GOT3 (cell line): ENCODE measurements at places on chromosomes 2 and 18.

- DNase-seq, result no peak
Measured at GRCh38 chr2:168526641-168527040, 70.6 kb downstream of the CERS6 start.

DNA sequence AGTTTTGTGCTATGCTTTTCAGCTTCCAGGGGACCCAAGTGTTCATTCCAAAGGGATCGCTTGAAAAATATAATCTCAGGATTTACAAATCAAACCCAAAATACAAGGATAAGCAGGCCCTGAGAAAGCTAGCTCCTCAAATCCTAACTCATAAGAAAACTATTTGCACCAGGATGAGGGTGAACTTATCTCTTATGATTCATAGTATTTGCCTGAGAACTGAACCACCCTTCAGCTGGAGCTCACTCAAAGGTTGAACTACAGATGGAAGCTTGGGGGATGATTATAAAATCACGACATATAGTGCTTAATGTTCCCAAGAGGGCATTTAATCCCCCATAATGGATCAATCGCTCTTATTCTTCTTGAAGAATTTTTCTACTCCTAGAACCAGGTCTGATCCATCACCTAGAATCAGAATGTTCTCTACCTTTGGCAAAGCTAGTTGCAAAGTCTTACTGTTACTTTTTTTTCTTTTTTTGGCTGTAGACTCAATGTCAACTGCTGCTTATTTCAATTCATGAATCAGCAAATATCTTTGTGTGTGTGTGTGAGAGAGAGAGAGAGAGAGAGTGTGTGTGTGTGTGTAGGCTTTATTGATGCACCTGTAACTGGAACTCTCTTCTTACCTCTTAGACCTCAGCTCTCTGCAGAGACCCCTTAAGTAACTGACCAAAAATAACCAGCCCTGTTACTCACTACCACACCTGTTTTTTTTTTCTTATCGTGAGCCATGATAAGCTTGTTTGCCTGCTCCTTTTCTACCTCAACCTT lies 44.8 kb downstream of the ARL4C start:
- DNase-seq, result no peak

DNA sequence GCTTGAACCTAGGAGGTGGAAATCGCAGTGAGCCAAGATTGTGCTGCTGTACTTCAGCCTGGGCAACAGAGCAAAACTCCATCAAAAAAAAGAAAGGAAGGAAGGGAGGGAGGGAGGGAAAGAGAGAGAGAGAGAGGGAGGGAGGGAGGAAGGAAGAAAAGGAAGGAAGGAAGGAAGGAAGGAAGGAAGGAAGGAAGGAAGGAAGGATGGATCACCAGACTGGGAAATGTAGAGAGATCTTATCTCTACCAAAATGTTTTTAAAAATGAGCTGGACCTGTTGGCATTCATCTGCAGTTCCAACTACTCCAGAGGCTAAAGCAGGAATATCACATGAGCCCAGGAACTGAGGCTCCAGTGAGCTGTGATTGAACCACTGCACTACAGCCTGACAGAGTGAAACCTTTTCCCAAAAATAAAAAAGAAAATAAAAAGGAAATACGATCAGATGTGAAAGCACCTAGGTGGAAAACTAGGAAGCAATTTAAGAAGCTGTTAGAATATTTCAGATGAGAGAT lies 239.4 kb downstream of the CDH7 start:
- no peak for DNase-seq

DNA sequence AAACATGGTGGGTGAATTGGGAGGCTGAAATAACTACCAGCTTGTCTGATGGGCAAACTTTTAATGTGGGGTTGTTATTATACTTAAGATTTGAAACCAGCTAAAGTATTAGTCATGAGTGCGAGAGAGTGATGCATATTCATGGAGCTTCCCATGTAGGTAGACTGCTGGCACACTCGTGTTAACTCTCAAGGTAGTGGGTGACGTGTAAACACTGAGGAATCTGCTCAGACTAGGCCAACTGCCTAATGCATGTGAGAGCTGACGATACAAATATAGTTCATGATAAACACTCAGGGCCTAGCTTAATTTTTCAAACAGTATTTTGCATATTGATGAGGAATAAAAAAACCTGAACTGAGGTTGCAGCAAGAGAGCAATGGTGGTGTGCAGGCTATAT lies 1165.7 kb upstream of the PIK3C3 start:
- DNase-seq, result no peak

DNA sequence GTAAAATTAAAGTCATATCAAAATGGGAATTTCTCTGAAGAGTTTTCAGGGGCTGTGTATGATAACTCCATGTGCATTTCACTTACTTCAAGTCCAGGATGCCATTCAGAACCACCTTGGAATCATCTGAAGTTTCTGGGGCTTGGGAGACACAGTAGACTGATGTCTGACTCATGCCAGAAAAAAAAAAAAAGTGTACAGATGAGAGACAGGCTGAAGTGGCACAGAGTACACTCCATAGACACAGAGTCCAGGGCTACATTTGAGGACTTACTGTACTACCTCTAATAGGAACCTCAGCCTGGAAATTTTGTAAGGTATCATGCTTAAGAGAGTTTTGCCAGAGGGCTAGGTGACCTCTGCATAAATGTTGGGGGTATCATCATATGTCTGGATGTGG lies 92.0 kb downstream of the SS18 start:
- DNase-seq, result no peak

DNA sequence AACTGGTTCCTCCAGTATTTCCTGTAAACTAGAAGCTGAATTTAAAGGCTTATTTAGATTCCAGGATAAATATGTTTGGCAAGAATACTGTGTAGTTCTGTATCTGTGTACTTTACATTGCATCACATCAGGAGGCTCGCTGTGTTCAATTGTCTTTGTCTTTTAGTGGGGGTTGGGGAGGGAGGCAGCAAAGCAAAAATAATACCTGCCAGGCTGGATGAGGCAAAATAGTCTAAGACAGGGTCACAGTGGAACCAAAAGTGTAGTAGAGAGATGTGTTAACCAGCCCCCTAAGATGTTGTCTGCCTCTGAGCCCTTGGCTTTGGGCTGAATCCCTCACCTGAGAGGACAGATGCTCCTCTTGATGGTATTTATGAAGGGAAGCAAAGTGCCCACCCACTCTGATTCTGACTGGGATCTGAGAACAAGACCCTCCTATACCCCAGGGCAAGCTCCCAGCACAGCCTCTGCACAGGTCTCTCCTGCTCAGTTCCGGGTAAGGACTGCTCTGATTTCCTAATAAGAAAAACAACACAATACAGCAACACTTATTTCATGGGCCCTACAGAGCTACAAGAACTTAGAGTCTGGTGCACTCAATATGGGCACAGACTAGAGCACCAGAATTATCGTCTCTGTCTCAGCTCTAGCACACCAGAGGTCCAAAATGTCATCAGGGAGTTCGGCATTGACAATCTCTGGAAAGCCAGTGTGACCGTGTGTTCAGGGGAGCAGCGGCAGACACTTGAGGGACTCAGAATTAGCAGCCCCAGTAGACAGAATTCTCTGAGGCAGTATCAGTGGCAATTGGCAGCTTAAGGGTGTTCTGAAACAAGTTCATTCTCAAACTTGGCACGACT lies 7.2 kb upstream of the AFTPH start:
- no peak for DNase-seq

GRCh38 chr2:43424262-43425207 lies 171.3 kb downstream of the THADA start:
- no peak for DNase-seq

DNA sequence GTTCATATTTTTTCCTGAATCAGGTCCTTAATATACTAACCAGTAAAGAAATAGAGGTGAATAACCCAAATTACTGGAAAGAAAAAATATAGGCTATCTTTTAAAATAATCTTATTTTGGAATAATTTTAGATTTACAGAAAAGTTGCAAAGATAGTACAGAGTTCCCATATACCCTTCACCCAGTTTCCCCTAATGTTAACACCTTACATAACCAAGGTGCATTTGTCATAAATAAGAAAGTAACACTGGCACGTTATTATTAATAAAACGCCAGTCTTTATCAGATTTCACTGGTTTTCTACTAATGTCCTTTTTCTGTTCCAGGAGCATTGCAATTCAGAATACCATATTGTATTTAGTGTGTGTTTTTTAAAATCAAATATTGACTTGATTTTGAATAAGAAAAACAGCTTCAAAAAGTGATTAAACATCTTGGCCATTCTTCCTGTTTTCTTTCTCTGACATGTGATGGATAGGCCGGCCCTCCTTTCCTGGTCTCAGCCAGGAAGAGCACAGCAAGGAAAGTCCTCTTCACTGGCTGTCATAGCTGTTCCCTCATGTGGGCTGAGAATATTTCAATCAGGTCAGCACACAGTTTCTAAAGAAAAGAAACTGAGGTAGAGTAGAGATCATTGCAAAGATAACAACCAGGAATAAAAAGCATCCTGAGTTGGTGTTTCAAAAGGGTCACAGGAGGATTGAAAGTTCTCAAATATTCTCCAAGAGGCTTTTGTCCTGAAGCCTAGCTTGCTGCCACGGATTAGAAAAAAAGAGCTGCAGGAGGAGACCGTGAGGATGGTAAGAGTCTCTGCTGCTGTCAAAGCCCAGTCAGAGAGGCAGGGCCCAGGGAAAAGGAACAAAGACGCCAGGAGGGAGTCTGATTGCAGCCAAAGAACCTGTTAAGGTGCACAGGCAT lies 79.3 kb upstream of the ARL5A start:
- no peak for DNase-seq

- DNase-seq, result no peak
Measured at GRCh38 chr2:225025917-225026571, 16.2 kb downstream of the DOCK10 start.

- DNase-seq, result no peak
Measured at GRCh38 chr18:64131314-64131713, 17.6 kb downstream of the LINC00305 start.

- DNase-seq, result peak; percentile 88
Measured at GRCh38 chr2:20617892-20618467, 32.9 kb downstream of the HS1BP3 start.

- no peak for DNase-seq
Measured at GRCh38 chr2:144553379-144553778, 33.5 kb upstream of the ZEB2 start.

GRCh38 chr2:138689705-138690104 lies 90.5 kb downstream of the NXPH2 start:
- DNase-seq, result no peak

DNA sequence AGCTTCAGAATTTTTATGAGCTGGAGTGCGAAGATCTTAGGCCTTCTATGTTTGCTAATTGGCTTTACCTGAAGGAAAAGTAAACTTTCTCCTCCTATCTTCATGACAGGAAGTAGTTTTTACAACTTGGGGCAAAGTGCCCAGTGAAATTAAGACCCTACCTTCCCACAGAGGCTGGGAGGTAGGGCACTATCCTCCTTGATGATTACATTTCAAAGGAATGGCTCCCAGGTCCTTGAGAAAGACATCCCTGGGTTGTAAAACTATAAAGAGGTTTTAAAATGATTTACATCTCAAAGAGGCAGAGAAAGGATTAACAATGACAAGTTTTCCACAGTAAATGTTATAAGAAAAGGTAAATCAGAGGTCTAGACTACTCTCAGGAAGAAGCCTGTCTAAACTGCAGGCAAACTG lies 155.8 kb downstream of the CDH7 start:
- DNase-seq, result no peak

- no peak for DNase-seq
Measured at GRCh38 chr2:199936554-199936953, 18.7 kb downstream of the TYW5 start.

GRCh38 chr18:26405190-26405801 lies 143.1 kb downstream of the KCTD1 start:
- no peak for DNase-seq

- DNase-seq, result no peak
Measured at GRCh38 chr18:7608781-7609201, 41.7 kb downstream of the PTPRM start.

- DNase-seq, result no peak
Measured at GRCh38 chr2:98458207-98458606, 13.5 kb downstream of the INPP4A start.

DNA sequence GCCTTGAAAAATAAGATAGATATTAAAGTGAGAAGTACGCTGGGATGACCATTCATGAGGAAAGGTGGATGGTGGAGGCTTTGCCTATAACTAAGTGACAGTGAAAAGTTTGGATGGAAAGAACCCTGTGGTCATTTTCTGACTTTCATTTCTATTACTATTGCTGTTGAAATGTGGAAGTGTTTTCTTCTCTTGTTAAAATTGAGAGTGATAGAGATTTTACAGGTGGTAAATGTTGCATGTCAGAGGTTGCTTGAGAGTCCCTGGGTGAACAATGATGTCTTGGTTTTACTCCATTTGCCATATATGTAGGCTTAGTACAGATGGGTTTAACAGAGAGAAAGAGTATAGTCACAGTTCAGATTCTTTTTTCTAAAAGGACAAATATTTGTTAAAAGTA lies 18.4 kb downstream of the NCOA1 start:
- DNase-seq, result no peak

DNA sequence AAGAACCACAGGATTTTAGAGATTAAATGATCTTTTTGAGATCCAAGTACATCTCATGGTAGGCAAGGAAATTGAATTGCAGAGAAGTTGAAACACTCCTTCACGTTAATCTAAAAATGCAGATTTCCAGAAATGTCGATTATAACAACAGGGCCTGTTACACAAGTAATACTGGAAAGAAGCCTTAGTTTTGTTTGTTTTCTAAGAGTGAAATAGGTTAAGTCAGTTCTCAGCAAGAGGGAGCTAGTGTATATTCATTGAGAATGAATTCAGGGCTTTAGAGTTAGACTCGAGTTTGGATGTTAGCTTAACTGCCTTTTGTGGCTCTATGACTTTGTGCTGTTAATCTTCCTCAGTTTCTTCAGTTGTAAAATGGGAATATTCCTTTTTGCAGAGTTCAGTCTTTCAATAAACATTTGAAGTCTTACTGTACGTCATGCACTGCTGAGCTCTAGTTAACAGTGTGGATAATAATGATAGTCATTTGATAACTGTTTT lies 926 bp downstream of the NDUFV2 start:
- no peak for DNase-seq

DNA sequence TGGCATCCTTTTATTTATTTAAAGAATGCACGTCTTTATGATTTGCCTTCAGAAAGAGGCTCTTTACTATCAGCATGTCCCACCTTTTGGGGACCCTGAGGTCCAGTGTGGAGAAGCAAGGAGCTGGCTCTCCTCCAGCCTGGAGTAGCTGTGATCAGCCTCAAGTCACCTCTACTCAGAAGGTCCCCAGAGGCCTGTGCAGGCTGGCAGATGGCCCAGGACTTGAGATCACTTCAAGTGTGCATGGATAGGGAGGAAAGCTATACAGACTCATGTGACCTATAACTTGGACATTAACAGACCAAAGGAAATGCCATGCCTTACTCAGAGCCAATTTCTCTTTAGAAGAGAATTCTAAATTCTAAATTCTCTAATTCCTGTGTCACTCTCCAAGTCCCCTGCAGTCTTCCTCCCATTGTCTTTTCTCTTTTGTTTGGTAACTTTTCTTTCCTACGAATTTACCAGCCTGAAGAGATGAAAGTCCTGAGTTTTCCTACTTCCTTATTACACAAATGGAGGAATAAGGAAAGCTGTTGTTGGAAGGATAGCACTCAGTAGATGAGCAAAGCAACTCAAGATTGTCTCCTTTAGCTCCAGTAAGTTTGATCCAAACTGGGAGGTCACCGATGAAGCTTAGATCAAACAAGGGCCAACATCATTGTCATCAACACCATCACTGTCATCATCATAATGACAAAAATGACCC lies 163.9 kb downstream of the GFPT1 start:
- no peak for DNase-seq
